ENCODE measurements at places on chromosomes 1 and 21. TPM values are rescaled to one million over a fixed set of nuclear protein-coding genes. Genes with fewer than 3 reads are reported as not detected.

GRCh38 chr1:229693129-229693900 is 67.3 kb downstream of the URB2 start:
- no peak for DNase-seq

DNA sequence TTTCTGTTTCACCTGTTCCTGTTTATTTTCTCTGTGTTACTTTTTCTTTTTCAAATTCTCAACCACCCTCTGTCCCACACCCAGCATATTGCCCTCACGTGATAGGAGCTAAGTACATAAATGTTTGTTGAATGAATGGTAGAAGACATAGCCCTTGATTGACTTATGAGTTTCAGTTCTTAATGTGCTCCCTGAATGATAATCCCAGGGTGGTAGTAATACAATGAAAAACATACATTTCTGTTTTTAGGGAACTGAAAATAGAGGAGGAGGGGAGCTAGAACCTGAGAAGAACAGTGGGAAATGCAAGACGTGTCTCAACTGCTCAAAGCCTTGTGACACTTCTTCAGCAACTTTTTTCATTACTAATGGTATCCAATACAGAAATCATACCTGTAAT is 147.1 kb downstream of the SPATA46 start:
- DNase-seq: no peak

- DNase-seq: peak; percentile 36
These were observed 1.9 kb upstream of the COL6A2 start for GRCh38 chr21:46095814-46096595.

DNA sequence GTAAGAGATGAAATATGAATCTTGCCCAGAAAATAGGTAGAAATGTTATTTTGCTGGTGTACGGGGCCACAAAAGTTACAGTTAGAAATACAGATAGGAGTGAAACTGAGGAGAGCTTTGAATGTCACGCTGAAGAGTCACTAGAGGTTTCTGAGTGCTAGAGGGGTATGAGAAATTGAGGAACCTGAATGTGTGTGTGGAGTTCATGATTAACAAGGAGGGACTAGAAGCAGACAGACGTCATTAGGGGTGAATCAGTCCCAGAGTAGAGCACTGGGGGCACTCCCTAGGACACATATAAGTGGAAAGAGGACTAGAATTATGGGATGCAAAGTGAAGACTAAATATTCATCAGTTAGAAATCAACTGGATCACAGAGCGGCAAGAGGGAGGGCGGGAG is 188.9 kb upstream of the MAP1LC3C start:
- DNase-seq: no peak

- DNase-seq: no peak
These were observed 12.1 kb upstream of the CTTNBP2NL start for GRCh38 chr1:112383759-112384370.

The CASZ1 gene
- 54.8 TPM for total RNA-seq

The CHAF1B gene
- 10.5 TPM for total RNA-seq

The WNT3A gene
- total RNA-seq: not detected

All from psoas muscle (tissue), 8 donors.